T-helper 22 cell (primary cell): ENCODE measurements at places on chromosomes 6 and 20.

- no peak for DNase-seq
These were observed 261.4 kb upstream of the IRAK1BP1 start for GRCh38 chr6:78605909-78606446.

- no peak for DNase-seq
These were observed 20.1 kb upstream of the REPS1 start for GRCh38 chr6:139008117-139008516.

DNA sequence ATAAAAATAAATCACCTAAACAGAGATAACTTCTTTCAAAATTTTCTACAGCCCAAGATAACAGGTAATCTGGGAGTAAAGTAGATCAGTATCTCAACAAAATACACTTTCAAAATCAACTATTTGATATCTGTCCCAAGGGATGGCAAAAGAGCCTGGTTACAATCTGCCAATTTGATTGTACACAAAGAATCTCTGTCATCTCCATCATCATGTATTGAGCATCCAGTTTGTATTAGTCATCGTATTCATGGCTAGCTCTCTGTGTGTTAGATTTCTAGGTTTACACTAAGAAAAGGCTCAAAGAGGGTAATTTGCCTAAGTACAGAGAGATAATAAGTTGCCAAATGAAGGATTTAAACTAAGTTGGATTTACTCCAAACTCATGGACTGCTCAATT, 329.0 kb upstream of the NRSN1 start:
- DNase-seq = no peak

DNA sequence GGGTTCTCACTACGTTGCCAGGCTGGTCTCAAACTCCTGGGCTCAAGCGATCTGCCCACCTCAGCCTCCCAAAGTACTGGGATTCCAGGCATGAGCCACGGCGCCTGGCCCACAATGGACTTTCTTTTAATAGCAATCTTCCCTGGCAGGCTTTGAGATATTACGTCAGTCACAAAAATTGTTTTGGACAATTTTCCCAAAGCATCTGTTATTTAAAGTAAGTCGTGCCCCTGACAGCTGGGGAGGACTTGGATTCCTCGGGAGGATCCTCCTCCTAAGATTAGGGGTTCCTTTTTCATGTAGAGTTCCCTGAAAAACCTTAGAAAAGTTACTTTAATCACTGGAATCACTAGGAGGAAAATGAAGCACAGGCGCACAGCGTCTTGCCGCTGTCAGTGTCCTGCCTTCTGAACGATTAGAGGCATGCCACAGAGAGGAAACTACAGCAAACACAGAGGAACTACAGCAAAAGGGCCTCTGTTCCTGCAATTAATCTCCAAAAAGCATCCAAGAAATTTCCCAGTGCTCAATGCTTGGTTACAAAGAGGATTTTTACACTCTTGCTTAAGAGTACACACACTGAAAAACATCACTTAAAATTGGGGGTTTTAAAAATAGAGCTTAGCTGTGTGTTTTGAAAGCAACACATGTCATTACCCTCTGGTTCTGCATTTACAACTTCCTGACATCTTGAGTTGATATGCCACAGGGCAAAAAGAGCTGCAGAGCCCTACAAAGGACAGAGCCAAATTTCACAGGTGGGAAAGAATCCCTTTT, 4.5 kb downstream of the ACSS1 start:
- DNase-seq = no peak

GRCh38 chr6:112332274-112332673, 14.9 kb upstream of the RFPL4B start:
- no peak for DNase-seq

DNA sequence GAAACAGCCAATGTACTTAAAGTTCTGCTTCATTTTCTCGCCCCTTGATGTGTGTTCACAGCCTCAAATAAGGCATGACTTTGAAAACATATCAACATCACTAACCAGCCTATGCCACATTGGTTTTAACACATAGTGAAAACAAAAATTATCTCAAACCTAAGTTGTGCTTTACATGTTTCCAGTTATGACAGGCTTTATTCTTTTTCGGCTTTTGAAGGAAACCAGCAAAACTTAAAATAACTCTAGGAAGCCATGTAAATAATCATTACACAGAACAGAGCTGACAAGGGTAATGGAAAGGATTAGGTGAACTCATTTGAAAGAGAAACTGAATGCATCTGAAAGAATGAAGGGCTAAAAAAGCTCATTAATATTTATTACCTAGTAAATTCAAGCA, 42.1 kb downstream of the BMP5 start:
- no peak for DNase-seq

- no peak for DNase-seq
These were observed 27.8 kb downstream of the PRPH2 start for GRCh38 chr6:42694586-42694985.

DNA sequence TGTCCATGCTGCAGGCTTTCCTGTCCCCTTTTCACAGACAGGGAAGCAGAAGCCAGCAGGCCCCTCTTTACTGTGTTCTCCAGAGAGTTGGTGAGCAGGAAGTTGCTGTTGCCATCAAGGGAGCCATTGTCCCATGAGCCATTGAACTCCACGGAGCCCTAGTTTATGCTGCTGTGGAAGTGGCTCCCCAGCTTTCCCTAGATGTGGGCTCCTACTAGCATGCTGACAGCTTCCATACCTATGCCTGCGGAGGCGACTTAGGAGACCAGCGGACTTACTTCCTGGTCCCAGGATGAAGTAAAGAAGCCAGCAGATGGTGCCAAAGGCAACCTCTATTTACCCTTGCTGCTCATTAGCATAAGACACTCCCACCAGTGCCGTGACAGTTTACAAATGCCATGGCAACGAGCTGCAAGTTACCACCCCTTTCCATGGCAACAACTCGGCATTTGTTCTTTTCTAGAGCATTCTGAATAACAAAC, 30.8 kb upstream of the FKBP1A start:
- DNase-seq = no peak

GRCh38 chr20:64049878-64050260, 430 bp upstream of the SOX18 start:
- no peak for DNase-seq

DNA sequence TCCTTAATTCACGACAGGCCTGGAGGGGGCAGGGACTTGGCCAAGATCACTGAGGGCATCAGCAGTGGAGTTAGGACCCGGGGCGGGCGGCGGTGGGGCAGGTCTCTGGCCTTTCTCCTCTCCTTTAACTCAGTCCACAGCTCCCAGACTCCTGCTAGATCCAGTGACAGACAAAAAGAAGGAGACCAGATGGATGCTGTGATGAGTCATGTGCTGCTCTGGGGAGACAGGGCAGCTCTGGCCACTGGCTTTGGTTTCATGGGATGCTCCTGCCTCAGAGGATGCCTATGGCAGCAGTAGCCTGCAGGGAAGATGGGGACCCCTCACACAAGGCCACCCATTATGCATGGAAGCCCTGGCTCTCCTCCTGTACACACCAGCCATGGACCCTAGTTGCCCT, 20.5 kb downstream of the EPB41L1 start:
- DNase-seq = no peak

- no peak for DNase-seq
These were observed 4.9 kb downstream of the FOXC1 start for GRCh38 chr6:1614448-1615150.

- DNase-seq = no peak
These were observed 210.4 kb downstream of the GMDS start for GRCh38 chr6:2035046-2035445.

GRCh38 chr6:114081730-114082129, 110.8 kb upstream of the HDAC2 start:
- DNase-seq = no peak

DNA sequence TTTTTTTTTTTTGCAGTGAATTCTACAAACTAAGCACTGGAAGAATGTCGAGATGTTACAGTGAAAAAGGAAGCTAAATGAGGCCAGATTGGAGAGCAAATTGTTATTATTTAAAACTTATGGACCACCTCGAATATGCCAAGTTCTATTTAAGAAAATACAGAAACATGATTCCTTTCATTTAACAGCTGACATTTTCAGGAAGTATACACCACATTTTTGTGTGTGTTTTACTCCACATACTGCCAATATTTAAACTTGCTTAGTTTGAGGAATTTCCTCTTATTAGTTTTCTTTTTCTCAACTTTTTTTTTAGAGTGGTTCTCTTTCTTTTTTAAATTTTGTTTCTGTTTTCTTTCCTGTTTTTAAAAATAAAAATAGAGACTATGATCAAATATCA, 37.0 kb upstream of the GCLC start:
- DNase-seq = no peak

- DNase-seq = no peak
These were observed 9.2 kb upstream of the SLC13A3 start for GRCh38 chr20:46660487-46660886.

- DNase-seq = no peak
These were observed 4.6 kb downstream of the CYP24A1 start for GRCh38 chr20:54168961-54169862.

- no peak for DNase-seq
These were observed 97.7 kb upstream of the VGLL2 start for GRCh38 chr6:117167520-117168271.

GRCh38 chr6:35552285-35552917, 39.7 kb upstream of the TULP1 start:
- DNase-seq = peak; percentile 12
